ENCODE measurements at places on chromosomes 3 and 15.
A peak's percentile ranks its signal among the peaks of the same experiment; 100 is the strongest.

DNA sequence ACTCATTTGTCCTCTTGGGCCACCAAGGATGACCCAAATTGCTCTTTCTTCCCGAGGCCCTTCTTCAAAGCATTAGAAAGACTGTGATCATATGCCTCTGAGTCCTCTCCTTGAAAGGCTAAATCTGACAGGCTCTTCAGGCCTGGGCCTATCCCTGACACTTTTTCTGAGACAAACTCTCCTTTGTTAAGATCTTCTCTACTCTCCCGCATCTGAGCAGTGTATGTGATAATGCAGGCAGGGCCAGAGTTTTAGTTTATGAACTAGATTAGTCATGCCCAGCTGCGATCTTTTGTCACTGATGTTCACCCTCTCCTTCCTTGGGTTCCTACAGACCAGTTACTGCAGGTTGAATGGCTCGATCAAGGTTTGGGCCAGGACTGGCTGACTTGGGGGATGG is 39.2 kb downstream of the MASP1 start:
- no peak for DNase-seq

- no peak for DNase-seq
Observed at GRCh38 chr3:161354554-161354953, 16.8 kb downstream of the SPTSSB start.

DNA sequence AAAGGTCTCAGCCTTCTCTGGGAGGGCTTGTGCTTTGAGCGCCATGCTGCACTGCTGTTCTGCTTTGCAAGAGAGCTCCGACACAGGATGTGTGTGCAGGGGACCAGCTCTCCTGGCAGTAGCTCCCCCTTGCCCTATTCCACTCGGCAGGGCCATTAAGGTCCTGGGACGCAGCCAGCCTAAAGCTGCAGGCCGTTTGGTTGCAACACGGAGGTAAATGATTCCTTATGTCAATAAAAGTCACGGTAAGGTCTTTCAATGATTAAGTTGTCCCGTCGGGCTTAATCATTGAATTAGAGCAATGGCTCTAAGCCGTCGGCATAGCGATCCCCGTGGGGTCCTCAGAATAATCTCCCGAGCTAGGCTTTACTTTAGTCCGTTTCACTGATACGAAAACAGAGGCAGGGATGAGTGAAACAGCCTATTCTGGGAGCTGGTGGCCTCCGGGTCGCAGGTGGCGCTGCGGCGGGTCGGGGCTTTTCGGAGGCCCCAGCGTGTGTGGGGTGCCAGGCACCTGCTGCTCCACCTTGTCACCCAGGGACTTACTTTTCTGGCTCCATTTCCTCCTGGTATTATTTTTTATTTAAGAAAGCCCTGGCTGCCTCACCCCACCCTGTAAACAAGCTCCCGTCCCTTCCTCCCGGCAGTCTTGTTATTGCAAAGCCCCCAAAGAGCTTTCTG is 525.2 kb downstream of the OCA2 start:
- DNase-seq, result peak; percentile 11

DNA sequence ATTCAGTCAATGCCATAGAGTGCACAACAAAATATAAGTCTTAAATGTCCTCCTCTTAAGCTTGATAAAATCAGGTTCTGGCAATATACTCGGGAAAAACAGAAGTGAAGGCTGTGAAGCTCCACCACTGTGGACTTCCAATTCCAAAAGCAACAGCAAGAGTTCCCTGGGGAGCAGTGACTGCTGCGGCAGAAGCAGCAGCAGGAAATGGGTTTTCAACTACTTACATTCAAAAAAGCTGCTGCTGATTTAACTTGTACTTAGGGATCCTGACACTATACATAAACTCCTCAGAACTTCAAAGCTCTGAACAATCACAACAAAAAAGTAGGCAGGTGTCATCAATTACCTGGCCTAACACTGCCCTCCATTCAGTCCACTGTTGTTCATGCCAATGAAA is 4.7 kb downstream of the CEP152 start:
- DNase-seq, result peak; percentile 24

GRCh38 chr15:74252721-74253120 is 16.6 kb downstream of the CCDC33 start:
- DNase-seq, result no peak

- DNase-seq, result no peak
Observed at GRCh38 chr3:5143464-5143863, 21.4 kb downstream of the ARL8B start.

- peak; percentile 13 for DNase-seq
Observed at GRCh38 chr3:70090322-70090913, 90.9 kb downstream of the SAMMSON start.

DNA sequence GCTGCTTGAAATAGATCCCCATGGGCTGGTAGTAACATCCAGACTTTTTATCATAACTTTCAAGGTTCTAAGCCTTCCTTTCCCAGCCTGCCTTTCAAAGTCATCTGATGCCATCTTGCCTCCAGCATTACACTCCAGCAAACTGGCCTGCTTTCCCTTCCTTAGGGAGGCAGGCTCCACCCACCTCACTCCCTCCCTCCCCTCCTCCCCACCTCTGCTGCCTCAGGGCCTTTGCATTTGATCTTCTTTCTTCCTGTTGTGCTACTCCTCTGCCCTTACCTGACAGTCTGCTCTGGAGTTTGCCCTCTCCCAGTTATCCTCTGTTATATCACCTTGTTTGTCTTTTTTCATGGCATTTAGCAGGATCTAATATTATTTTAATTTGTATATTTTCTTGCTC is 319.5 kb downstream of the KCNH8 start:
- no peak for DNase-seq

DNA sequence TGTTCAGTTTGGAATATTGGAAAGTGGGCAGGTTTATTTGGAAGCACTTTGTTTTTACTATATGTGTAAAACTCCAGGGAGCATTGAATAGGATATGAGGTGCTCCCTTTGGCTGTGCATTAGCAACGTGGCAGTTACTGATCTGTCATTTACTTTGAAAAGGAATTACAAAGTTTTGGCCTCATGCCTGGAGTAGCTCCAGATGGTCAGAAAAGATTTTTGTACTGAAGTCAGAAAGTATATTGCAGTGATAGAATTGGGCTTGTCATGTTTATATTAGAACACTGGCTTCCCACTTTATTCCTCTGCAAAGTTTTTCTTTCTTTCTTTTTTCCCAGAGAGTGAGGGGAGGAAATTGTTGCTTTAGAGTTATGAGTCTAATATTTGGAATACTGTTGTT is 26.1 kb downstream of the FNDC3B start:
- DNase-seq, result peak; percentile 64

GRCh38 chr3:180594631-180595558 is 7.1 kb upstream of the TTC14 start:
- DNase-seq, result peak; percentile 81

GRCh38 chr3:127740136-127740915 is 67.6 kb downstream of the ABTB1 start:
- DNase-seq, result no peak

- no peak for DNase-seq
Observed at GRCh38 chr3:11238060-11238459, 34.1 kb upstream of the ATG7 start.

- DNase-seq, result no peak
Observed at GRCh38 chr3:129025108-129025507, 24.0 kb downstream of the EFCC1 start.

- no peak for DNase-seq
Observed at GRCh38 chr3:111594205-111594604, 941 bp downstream of the ZBED2 start.

DNA sequence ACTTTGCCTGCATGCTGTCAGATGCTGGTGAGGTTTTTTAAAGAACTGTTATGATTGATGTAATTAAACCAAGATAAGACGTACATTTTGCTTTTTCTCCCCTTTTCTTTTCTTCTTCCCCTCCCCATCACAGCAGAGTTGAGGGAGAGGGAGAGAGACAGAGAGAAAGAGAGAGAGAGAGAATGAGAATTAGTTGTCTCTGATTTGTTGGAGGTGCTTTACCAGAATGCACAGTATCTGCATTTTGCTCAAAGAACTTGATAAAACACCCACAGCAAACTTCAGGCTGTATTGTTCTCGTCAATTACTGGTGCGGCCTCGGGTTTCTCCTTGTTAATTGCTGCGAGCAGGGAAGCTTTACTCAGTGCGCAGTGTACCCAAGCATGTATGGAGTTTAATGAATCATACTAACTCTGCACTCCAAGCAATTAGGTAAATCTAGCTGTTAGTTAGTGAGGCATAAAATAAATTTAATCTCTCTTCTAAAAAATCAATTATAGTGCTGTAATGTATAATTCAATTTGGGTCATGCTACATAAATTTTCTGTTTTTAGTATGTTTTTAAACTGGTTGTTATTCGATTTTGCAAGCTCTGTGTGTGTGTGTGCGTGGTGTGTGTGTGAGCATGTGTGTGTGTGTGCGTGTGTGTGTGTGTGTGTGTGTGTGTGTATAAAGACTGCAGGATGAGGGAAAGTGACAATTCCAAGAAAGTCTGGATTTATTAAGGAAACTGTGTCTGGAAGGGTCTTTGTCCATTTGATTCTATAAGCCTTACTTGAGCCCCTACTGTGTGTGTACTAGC is 273.4 kb downstream of the TLE3 start:
- no peak for DNase-seq

GRCh38 chr3:155252535-155252934 is 40.9 kb downstream of the STRIT1 start:
- no peak for DNase-seq

- peak; percentile 13 for DNase-seq
Observed at GRCh38 chr15:66617137-66618090, 51.6 kb upstream of the LCTL start.

- no peak for DNase-seq
Observed at GRCh38 chr3:31636694-31637442, 104.1 kb downstream of the STT3B start.

- no peak for DNase-seq
Observed at GRCh38 chr3:45064512-45065372, 38.6 kb downstream of the CLEC3B start.

GRCh38 chr3:133992381-133992780 is 37.3 kb downstream of the SLCO2A1 start:
- DNase-seq, result no peak

- no peak for DNase-seq
Observed at GRCh38 chr3:38219609-38220197, 45.9 kb upstream of the SLC22A13 start.

DNA sequence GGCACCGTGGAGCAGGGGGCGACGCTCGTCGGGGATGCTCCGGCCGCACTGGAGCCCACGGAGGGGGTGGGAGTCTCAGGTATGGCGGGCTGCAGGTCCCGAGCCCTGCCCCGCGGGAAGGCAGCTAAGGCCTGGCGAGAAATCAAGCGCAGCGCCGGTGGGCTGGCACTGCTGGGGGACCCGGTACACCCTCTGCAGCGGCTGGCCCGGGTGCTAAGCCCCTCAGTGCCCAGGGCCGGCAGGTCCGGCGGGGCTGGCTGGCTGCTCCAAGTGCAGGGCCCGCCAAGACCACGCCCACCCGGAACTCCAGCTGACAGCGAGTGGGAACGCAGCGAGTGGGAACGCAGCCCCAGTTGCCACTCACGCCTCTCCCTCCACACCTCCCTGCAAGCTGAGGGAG is 676.4 kb downstream of the SI start:
- no peak for DNase-seq

GRCh38 chr3:129536804-129537203 is 6.2 kb upstream of the H1-8 start:
- no peak for DNase-seq

DNA sequence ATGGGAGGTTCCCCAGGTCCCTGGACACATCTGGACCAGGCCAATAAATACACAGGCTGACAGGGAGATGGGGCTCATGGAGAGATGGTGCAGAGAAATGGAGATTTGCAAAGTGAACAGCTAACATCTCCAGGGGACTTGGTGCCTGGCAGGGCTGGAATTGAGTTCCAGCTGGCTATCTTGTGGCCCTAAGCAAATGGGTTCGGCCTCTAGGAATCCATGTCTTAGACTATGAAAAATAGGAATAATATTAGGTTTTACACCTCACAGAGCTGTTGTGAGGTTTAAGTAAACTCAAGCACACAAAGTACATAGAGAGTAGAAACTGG is 82.9 kb upstream of the SPATA12 start:
- no peak for DNase-seq

DNA sequence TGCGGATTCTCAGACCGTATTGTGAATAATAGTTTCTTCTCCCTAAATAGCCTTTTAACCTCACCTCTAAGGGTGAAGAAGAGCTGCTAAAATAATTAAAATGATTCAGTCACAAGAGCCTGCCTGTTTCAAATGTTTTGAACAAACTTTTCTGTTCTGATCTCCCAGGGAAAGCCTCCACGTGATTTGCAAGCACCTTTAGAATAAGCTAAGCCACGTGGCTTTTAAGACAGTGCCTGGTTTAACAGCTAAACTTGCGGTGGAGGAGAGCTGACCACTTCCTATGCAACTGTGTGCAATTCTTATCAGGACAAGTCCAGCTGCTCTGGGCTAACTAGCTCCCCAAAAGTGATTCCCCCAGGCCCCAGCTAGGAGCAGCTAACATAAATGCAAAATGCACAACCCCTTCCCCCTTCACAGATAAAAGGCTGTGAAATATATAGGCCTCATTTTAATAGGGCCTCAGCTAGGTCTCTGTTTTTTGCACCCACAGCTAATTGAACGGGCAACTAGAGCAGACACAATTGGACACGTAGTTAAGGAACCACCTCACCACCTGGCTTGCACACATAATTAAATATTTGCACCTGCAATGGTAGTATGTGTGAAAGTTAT is 401.2 kb upstream of the NR2F2 start:
- no peak for DNase-seq

DNA sequence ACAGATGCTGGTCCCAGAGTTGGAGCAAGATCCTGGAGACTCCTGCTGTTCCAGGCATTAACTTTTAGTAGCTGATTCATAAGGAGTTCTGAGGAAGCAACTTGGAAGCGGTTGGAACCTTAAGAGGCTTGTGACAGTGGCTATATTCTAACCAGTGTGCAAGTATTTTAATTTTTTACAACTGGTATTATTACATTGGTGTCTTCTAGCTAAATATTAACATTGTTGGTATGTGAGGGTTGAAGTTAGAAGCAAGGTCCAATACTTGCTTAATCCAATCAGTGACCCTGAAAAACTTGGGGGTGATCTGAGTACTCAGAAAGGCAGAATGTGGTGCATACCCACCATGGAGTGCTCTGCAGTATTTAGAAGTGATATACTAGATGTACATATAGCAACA is 1.5 kb upstream of the OR4F15 start:
- DNase-seq, result no peak

GRCh38 chr3:77933926-77934325 is 894.0 kb downstream of the ROBO2 start:
- no peak for DNase-seq

DNA sequence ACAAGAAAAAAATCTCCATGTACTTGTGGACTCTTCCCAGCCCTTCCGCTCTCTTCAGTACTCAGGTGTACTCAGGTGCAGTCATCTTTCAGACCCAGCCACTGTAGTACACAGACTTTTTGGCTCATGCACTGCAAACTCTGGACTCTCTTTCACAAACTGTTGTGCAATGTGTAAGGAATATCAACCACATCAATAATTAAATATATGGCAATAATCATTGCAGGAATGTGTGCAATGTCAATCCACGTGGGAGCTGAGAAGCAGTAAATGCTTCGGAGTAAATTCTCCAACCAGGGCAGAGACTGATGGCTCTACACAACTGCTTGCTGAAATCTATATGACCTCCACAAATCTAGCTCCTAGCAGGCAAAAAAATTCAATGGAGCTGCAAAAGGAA is 287.3 kb upstream of the COL8A1 start:
- DNase-seq, result no peak

- DNase-seq, result no peak
Observed at GRCh38 chr3:78633626-78634025, 1134.2 kb downstream of the ROBO1 start.

GRCh38 chr3:61460636-61461035 is 100.7 kb upstream of the PTPRG start:
- DNase-seq, result no peak

Data from NCI-H2171 treated with DMSO at 0.1 percent for 48 hours (cell line).